ENCODE measurements at places on chromosomes 3 and 15. TPM values are rescaled to one million over a fixed set of nuclear protein-coding genes. Genes with fewer than 3 reads are reported as not detected.

Gene TNNC1
- total RNA-seq = not detected

Gene FOXL2NB
- 0.94 TPM for total RNA-seq

Gene FBXL2
- total RNA-seq = 96.7 TPM

Gene TTLL13
- total RNA-seq = not detected

Gene CCRL2
- 1.9 TPM for total RNA-seq

Gene ZBTB47
- 24.4 TPM for total RNA-seq

Gene NTRK3
- 95.2 TPM for total RNA-seq

Gene WNT7A
- total RNA-seq = 10.6 TPM

Gene MOBP
- total RNA-seq = 0.63 TPM

Gene SENP5
- total RNA-seq = 77.3 TPM

Gene CTXN2
- total RNA-seq = 0.63 TPM

Gene CNTN3
- 37.9 TPM for total RNA-seq
